Hematopoietic multipotent progenitor cell treated with erythropoietin and hydrocortisone succinate and interleukin-3 and kit ligand, for 15 days (in vitro differentiated cells): ENCODE measurements at places on chromosomes 12 and 14.

GRCh38 chr12:89326239-89327040, 25.9 kb downstream of the DUSP6 start:
- no peak for DNase-seq

- no peak for DNase-seq
These were observed 100.6 kb upstream of the TBX3 start for GRCh38 chr12:114784526-114784925.

DNA sequence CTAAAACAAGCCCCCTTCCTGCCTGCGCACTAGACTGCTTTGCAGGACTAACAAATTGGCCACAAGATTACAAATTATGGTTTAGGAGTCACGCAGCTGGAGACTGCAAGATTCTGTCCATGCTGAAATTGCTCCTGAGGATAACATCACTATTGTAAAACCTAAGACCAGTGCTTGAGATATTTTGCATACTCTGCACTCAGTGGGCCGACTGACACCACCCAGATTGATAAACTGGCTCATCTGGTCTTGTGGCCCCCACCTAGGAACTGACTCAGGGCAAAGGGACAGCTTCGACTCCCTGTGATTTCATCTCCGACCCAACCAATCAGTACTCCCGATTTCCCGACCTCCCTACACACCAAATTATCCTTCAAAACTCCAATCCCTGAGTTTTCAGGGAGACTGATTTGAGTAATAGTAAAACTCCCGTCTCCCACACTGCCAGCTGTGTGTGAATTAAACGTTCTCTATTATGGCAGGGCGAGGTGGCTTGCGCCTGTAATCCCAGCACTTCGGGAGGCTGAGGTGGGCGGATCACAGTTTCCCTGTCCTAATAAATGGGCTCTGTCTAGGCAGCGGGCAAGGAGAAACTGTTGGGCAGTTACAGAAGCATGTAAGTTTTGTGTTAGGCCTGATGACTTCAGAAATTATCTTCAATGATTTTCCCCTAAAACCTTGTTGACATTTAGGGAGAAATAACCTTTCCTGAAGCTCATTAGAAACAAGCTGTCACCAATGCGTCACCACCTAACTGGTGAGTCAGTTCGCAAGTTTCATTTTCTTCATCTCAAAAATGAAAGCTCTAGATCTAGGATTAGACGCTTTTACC, 5.3 kb upstream of the UBC start:
- DNase-seq: peak; percentile 52

DNA sequence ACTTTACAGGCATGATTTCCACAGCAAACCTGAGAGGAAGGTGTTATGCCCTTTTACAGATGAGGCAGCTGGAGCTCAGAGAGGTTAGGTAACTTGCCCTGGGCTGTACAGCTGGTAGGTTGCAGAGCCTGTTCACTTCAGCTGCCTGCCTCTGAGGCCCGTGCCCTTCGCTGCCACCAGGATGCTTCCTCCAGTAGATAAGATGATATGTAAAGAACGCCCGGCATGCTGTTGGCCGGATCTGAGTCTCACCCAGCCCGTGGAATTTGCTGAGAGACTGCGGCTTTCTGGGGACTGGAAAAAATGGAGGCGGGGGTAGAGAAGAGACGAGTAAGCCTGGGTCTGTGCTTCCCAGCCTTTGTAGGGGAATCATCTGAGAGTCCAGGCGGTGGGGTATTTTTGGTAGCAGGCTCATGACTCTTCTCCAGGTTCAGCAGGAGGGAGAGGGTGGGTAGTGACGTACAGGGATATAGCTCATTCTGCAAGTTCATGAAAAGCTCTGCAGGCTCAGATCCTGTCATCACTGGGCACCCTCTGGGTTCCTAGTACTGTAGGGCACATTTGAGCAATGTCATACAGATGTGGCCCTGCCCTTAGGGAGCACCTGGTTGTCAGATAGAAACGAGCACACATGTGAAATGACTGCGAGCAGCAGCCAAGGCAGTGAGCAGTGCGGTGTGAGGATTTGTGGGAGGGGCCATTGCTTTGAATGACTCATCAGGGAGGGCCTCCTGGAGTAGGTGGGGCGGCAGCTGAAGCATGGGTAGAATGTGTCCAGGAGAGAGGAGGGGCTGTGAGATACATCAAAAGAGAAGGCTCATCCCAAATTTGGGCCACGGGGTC, 159.4 kb downstream of the TSPAN9 start:
- DNase-seq: peak; percentile 3

DNA sequence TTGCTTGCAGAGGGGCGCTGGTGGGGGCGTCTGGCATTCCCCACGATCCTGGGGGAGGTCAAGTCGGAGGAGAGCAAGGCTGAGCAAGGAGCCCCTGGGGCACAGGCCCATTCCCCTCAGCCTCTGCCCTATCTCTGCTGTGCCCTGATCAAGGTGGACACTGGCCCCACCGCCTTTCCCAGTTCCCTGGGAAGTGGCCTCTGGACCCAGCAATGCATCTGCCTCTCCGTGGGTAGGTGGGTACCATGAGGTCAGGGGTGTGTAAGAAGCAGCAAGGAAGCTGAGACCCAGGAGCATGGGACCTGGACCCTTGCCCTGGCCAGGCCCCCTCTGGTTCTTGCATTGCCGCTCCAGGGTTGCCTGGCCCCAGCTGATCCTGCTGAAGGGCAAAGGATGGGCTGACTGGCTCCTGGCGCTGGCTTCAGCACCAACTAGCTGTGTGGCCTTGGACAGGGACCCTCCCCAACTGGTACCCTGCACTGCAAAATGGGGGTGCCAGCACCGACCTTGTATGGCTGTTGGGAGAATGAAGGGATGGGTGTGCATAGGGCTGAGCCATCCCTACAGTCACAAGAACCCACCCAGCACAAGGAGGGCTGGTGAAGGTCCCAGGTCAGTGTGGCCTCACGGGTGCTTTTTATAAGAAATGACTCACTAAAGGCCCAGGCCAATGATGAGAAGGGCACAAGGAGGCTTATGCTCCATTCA, 19.6 kb downstream of the SLC25A29 start:
- DNase-seq: no peak

DNA sequence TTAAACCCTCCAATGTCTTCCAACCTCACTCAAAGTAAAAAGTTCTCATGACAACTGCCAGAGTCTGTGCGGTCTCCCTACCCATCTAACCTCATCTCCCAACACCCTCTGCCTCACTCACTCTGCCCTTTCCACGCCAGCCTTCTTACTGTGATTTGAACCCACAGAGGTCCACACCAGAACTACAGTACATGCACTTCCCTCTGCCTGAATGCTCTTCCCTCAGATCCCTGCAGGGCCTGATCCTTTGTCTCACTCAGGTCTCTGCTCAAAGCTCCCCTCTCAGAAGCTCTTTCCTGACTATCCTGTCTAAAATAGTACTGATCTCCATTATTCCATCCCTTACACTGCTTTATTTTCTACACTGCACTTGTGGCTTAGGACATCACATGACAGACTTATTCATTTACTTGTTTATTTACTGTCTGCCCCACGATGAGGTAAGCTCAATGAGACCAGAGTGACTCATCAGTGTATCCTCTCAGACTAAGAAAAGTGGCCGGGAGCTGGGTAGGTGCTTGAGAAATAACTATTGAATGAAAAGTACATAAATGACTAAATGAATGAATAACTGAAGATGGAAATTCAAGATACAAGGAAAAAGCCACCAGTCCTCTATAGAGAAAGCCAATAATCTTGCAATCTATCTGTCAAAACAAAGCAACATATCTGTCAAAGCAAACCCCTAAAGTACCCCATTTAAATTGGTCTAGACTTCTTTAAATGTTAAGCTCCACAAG, 17.1 kb downstream of the POMT2 start:
- peak; percentile 56 for DNase-seq

GRCh38 chr14:101351146-101351545, 210.1 kb upstream of the DIO3 start:
- no peak for DNase-seq

DNA sequence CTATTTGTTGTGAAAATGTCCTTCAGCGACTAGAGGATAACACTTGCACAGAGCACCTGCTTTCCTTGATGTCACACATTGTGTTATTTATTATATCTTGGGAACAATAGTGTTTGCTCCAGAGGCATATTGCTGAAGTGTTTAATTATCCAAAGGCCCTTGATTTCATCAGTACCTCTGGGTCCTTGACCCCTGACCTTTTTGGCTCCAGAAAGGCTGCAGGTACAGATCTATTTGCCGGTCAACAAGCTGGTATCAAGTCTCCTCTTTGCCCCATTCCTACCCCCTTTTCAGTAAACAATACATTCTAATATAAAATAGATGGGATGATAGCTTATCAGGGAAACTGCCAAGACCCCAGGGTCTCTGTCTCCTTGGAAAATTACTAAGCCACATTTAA, 206.8 kb downstream of the DACT1 start:
- DNase-seq: no peak

- no peak for DNase-seq
These were observed 154.1 kb downstream of the ZNF664 start for GRCh38 chr12:124126950-124127655.

DNA sequence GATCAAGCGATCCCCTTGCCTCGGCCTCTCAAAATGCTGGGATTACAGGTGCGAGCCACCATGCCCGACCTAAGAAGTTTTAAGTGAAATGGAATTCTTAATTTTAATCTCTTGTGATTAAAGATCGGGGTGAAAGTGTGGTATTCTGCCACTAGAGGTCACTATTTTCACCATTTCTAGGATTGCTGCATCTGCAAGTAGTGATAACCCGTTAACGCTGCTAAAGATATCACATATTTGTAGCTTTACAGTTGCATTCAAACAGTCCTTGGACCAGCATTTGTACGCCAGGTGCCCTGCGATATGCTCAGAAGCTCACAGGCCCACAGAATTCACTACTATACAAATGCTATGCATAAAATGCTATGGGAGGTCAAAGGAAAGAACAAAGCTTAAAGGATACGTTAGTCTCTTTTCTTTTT, 19.3 kb downstream of the CCDC62 start:
- peak; percentile 86 for DNase-seq

GRCh38 chr12:5554711-5555110, 122.8 kb downstream of the NTF3 start:
- DNase-seq: no peak

DNA sequence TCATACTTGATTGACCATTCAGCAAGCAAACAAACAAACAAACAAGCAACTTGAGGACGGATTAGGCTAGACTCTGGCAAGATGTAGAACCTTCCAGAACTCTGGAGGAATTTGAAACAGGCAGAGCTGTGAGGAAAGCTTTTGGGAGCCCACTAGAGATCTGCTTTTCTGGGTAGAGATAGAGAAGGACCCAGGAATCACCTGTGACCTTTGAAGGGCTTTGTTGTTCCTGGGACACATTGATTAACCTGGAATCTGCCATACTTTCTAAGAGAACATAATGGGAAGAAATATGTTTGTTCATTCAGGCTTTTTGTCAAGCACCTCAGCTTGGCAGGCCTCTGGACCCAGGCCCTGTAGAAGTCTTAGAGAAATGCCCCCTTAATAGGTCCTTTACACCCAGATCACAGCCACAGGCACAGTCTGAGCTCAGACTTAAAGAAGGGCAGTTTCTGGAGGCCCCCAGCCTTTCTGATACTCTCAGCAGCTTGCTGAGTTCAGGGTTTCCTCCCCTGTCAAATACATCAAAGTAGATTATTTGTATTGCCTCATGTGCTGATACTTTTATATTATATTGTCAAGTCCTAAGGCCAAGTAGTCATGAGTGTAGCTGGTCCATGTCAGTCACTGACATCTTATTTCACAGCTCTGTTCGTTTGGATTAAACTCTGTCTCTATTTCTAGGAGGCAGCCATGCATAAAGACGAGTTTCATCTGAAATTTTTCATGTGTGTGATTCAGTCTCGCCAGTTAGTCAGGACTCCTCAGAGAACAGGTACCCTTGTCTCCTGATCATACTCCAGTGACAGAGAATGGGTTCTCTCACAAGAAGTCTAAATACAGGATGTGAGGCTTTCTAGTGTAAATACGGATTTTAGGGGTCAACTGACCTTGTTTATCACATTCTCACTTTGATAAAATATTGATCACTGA, 1.1 kb upstream of the SENP1 start:
- DNase-seq: no peak

DNA sequence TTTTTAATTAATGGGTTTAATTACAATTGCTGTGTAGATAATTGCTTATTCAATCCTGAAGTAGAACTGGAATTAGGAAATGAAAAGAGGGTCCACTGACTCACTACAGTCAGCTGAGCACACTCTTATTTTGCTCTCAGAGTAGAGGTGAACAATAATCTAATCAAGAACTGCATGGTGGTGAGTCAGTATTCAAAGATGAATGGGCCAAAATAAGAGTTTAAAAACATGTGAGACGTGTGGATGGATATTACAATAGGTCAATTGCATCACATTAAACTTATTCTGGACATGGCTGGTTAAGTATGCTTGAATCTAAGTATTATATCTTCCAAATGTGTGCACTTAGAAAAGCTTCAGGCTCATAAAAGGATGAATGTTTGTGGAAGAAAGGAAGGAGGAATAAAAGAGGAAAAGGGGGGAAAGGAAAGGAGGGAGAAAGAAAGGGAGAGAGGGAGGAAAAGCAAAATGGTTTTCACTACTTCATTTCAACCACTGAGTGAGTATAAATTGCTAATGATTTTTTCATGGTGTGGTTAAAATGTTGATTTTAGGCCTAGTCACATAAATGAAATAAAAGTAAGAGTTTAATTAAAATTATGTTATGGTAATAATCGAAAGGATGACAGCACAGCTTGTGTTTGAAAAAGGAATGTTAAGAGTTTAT, 27.0 kb upstream of the EEA1 start:
- DNase-seq: no peak

DNA sequence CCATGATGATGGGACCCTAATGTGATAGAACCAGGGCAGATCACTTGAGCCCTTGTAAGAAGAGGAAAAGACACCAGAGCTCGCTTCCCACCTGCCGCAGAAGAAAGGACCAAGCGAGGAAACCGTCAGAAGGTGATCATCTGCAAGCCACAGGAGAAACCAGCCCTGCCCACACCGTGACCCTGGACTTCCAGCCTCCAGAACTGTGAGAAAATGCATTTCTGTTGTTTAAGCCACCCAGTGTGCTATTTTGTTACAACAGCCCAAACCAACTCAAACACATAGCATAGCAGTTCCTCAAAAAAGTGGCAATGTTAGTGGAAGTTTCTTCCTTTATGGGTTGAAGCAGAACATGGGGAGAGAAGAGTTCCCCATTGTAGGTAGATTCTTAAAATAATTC, 107.9 kb upstream of the BCL2L14 start:
- DNase-seq: no peak

DNA sequence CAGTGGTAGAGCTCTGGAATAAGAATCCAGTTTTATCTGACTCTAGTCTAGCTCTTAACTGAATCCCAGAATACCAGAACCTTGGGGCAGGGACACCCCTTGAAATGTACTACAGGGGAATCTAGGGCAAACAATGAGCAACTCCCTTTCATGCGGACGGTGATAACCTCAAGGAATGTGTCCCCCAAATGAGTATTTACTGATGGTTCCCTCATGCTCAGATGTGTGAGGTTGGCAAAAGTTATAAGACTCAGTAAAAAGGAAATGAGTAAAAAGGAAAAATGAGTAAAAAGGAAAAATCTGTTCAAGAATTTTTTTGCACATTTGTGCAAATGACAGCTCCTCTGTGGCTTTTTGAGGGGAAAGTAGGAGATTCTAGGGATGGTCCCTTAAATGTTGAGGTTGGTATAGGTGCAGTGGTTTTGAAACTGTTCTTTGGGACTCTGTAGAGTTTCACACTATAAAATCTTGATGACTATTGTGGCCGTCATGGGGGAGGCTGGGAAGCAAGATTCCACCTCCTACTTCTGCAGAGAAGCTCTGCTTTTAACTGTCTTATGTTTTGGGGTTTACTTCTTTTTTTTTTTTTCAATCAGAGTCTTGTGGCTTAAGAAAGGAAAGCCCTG, 58.6 kb downstream of the NRXN3 start:
- no peak for DNase-seq
